ENCODE measurements at places on chromosomes 11 and 22.

GRCh38 chr22:37196539-37197450 is 8.7 kb upstream of the C1QTNF6 start:
- DNase-seq, result peak; percentile 80

GRCh38 chr11:45654231-45655011 is 11.0 kb downstream of the CHST1 start:
- peak; percentile 25 for DNase-seq

DNA sequence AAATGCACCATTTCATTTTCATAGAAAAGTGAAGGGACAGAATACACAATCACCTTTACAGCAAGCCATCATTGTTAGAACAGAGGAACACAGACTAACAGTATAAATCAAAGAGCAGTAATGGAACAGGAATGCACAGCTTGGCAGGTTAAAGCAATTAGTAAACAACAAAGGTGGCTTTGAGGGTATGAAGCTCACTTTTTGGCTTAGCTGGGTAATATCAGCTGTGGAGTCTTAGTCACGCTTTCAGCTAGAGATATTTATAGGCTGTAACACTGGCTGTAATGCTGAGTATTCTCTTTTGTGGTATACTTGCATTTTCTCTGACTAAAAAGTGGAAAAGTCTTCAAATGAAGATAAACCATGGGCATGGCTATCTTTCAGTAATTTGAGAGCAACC is 1780.5 kb downstream of the LRRC4C start:
- no peak for DNase-seq

- DNase-seq, result peak; percentile 62
These were observed 7.8 kb downstream of the OTUB1 start for GRCh38 chr11:63993993-63994392.

- no peak for DNase-seq
These were observed 11.4 kb upstream of the CD44 start for GRCh38 chr11:35127619-35128018.

- DNase-seq, result no peak
These were observed 2.6 kb downstream of the NPTXR start for GRCh38 chr22:38841211-38841610.

GRCh38 chr11:86155200-86155844 is 86.4 kb upstream of the PICALM start:
- DNase-seq, result no peak

DNA sequence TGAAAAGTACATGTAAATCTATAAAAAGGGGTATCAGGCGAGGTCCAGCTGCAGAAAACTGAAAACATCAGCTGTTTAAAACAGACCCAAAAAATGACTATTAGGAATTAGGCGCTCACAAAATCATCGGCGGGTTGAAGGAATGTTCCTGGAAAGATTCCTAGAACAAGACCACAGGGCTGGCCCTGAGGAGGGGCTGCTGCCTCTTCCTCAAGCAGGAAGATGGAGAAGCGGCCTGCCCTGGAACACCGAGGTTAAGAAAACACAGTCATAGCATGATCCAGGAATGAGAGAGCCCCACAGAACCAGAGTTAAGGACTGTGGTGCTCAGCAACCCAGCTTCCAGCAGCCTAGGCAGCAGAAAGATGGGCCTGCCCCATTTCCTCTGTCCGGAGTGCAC is 78.4 kb downstream of the C11orf91 start:
- DNase-seq, result no peak

DNA sequence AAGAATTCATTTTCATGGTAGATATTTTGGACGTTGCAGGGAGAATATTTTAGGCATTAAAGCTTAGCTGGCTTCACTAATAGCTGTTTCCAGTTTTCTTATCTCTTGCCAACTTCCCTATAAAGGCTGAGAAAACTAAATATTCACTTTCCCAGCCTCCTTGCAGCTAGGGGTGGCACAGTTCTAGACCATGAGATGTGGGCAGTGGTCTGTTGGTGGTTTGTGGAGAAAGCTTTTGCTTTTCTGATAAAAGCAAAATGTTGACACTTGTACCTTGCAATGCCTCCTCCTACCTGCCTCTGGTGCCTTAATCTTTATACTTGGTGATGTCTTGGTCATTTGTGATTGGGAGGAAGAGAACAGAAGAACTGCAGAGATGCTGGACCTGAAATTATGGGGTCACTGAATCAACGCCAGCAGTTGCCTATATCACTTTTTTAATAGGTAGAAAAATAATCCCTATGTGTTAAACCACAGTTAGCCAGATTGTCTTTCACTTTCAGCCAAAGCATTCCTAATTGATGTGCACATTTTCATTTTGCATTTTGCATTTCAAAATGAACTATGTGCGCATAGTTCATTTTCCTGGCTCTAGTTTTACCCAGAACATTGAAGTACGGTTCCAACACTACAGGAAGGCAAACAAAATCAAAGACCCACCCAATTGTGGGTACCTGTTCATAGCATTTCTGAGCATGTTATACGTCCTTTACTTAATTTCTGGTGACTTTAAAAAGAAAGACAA is 24.9 kb upstream of the ABTB2 start:
- no peak for DNase-seq

DNA sequence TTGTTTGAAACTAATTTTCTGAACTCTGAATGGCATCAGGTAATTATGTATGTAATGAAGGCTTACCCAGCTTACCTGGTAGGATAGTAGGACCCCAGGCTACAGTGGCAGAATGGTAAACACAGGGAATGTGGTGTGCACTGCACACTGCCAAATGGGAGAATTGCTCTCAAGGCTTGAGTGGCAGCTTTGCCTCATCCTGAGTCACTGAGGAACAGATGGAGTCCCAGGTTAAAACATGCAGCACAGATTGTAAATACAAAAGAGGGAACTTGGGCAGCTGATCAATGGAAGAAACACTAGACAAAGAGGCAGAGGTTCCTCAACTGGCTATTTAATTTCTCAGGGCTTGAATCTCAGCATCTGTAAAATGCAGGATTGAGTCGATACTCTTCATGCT is 24.4 kb downstream of the GPR83 start:
- DNase-seq, result no peak

DNA sequence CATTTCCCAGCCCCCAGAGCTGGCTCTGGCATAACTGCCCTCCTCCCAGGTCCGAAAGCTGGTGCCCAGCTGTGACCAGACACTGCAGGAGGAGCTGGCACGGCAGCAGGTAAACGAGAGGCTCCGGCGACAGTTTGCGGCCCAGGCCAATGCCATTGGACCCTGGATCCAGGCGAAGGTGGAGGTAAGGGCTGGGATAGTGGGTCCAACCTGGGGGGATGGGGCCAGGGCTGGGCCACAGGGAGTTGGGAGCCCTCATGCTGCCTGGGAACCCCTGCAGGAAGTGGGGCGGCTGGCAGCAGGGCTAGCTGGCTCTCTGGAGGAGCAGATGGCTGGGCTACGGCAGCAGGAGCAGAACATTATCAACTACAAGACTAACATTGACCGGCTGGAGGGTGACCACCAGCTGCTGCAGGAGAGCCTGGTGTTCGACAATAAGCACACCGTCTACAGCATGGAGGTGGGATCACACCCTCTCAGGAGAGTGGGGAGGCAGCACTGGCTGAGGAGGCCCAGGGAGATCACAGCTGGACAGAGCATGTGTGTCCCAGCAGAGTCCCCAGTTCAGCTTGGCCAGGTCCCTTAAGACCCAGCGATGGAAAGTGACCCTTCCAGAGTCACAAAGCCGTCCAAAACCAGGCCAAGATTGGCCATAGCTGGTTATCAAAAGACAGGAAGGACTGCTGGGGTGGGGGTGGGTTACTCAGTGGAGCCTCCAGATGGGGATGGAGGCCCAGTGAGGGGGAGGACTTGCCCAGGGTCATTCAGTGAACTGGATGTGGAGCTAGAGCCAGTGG is 7.0 kb downstream of the CTSF start:
- no peak for DNase-seq

- peak; percentile 71 for DNase-seq
These were observed 15.2 kb downstream of the MB start for GRCh38 chr22:35601743-35602615.

DNA sequence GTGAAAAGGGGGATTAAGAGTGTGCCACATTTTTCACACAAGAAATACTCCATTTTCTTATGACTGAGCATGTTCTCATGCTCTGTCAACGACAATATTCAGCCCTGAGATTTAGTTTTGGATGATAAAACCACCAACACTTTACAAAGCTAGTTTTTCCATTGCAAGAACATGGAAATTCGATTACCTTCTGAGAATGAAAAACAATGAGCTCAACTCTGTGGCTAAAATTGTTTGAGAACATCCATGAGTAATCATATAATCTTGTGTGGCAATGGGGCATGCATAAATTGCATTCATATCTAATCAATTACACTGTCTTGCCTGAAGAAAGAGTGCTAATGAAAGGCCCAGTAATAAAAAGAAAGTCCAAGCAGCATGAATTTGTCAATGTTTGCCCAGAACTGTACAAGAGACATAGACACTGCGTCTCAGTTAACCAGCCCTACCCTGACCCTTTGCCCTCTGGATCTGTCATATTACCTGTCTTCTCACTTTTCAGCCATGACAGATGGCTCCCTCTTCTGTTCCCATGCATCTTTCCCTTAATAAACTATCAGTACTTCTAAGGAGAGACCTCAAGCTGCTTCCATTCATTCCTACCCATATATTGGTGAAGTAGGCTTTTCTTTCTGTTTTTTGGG is 253.4 kb downstream of the FAM76B start:
- no peak for DNase-seq

DNA sequence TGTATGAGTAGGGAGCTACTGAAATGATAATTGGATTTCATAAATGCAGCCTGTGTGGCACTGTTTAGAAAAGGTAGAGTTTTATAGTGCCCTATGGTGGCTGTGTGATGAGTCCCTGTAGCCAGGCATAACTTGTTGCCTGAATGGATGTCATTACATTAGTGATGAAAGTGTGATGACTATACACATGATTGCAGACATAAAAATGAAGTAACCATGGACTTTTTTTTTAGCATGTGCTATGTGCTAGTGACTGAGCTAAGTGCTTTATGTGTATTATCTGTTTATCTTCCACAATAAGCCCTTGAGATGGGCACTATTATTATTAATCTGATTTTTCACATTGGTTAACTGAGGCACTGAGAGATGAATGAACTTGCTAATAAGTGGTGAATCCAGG is 13.5 kb upstream of the GRAMD1B start:
- no peak for DNase-seq

DNA sequence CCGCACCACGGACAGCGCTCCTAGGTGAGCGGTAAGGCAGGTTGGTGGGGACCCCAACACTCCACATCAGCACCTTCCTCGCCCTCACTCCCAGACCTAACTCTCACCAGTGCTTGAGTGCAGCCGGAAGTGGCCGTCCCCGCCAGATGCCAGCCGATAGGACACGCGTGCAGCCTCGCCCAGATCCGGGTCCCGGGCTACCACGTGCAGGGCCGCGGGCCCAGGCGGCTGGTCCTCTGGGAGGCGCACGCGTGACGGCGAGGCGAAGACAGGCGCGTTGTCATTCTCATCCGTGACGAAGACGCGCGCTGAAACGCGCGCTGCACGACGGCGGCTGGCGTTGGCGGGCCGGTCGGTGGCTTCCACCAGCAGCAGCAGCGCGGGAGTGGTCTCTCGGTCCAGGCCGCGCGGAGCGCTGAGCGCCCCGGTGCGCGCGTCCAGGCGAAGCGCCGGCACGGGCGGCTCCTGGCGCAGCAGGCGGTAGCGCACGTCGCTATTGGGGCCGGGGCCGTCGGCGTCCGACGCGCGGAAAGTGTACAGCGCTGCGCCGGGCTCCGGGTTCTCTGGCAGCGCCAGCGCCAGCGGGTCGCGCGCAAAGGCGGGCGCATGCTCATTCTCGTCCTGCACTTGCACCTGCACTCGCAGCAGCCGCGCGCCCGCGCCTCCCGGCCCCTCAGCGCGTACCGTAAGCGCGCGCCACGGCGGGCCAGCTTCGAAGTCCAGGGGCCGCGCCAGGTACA is 10.8 kb upstream of the TPP1 start:
- no peak for DNase-seq

GRCh38 chr11:120024586-120024985 is 113.3 kb downstream of the TRIM29 start:
- DNase-seq, result no peak

DNA sequence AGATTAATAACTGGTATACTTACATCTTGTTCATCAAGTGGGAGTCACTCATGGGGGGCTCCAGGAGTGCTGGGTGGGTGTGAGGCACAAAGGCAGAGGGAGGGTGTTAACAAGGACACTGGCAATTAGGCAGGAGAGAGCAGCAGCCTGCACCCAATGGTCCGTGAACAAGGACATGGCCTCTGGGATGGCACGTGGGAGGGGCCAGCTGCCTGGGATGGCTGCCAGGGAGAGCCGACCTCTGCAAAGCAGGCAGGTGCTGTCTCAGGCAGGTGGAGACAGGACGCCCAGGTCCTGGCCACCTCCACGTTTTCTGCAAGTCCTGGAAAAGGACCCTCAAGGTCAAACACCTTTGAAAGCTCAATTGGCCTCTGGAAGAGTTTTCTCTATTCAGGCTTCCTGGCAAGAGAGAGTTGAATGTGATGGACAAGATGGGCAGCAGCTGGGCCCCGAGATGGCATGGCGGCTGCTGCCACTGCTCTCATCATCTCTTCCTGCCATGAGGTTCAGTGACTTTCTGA is 257.1 kb downstream of the BUD13 start:
- no peak for DNase-seq

DNA sequence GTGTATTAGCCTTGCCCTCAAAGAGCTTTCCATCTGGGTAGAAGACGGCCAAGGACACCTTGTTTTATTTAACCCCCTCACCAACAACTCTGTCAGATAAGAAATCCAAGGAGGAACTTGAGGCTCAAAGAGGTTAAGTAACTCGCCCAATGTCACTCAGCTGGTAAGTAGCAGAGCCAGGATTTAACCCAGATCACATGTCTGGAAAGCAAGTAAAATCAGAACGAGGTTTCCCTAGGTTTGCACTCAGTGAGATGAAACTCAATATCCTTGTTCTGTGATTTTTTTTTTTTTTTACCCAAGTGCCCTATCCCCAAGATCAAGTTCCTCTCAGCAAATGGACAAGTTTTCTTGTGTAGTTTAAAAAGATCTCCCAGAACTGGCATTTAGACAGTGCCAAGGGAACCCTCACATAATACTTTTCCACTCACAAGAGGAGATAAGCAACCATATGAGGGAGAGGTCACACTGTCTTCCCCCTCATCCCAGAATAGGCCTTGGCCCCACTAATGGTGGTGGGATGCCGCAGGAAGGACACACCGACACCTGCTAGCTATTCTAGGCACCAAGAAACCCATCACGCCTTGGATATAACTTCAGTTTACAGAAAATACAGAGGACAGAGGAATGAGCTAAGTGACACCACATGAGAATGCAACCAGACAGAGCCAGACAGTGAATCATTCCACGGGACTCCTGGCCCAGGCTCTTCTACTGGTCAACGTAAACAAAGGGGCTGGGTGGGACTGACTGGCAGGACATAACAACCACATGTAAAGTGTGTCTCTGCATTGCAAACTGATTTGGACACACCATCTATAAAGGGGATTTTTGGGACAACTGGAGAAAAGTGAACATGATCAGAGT is 8.6 kb upstream of the ARAP1 start:
- DNase-seq, result no peak

All from lower lobe of right lung (tissue), 2 donors.